ENCODE measurements at places on chromosomes 13 and 19.

- DNase-seq = no peak
These were observed 334.1 kb downstream of the SHISA2 start for GRCh38 chr13:25717666-25718197.

- DNase-seq = no peak
These were observed 80.4 kb downstream of the LRCH1 start for GRCh38 chr13:46633416-46633815.

DNA sequence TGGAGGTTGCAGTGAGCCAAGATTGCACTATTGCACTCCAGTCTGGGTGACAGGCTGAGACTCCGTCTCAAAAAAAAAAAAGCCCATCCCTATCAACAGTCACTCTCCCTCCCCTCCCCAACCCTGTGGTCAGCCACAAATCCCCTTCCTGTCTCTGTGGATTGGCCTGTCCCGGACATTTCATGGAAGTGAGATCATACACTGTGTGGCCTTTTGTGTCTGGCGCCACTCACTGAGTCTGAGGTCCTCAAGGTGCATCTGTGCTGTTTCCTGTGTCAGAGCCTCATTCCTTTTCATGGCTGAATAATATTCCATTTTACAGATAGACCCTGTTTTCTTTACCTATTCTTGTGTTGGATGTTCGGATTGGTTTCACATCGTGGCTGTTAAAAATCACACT lies 149.5 kb downstream of the PTPRS start:
- DNase-seq = no peak

DNA sequence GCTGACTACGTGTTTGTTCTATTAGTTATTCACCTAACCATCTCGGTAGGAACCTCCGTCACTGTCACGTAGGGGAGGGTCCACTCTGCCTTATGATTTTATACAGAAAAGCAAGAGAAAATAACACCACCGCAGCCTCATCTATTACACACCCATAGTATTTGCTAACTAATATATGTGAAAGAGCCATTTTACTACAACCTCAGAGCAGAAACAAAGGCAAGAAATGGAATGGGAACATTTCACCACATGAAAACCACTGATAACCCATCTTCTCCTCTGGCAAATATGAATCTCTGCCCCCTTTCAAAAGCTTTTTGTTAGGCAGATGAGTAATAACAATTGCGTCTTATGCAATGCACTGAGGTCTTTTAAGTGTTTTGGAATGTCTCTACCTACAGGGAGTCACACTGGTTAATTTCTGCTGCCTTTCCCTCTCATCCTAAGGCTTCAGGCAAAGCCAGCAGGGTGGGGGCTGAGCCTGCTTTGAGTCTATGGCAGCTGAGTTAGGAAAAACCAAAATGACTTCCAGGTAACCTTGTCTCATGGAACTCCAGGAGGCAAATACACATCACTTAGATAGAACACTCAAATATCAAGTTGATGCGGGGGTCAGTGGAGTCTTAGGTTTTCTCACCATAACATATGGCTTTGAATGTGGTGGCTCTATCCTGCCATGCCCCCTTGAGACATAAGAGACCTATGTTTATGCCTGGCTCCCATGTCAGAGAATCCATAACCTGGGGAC lies 15.0 kb downstream of the TSHZ3 start:
- no peak for DNase-seq

DNA sequence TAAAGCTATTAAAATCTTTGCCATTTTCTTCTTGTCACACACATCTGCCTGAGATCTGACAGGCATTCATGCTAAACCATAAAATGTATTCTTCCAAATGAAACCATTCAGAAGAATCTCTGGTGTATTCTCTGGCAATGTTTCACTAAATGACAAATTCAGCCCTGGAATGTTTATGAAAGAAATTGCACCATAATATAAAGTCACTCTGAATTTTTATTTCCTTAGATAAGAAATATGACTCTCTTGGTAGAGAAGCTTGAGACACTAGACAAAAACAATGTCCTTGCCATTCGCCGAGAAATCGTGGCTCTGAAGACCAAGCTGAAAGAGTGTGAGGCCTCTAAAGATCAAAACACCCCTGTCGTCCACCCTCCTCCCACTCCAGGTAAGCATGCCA lies 14.3 kb downstream of the OLFM4 start:
- no peak for DNase-seq

DNA sequence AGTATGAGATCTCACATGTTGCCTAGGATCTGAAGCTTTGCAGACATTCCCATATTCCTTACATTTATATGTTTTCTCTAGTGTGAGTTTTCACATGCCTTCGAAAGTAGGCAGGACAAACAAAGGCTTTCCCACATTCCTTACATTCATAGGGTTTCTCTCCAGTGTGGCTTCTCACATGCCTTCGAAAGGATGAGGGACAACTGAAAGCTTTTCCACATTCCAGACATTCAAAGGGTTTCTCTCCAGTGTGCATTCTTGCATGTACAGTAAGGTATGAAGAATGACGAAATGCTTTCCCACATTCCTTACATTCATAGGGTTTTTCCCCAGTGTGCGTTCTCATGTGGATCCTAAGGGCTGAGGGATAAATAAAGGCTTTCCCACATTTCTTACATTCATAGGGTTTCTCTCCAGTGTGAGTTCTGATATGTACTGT lies 14.2 kb downstream of the ZNF699 start:
- DNase-seq = no peak

DNA sequence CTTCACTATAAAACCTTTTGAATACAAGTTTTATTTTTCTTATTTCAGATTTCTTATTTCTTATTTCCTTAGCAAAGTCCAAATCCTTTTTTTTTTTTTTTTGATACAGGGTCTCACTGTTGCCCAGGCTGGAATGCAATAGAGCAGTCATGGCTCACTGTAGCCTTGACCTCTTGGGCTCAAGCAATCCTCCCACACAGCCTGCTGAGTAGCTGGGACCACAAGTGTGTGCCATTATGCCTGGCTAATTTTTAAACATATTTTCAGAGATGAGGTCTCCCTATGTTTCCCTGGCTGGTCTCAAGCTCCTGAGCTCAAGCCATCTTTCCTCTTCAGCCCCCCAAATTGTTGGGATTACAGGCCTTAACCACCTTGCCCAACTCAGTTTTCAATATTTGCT lies 334.3 kb downstream of the DLEU7 start:
- no peak for DNase-seq

DNA sequence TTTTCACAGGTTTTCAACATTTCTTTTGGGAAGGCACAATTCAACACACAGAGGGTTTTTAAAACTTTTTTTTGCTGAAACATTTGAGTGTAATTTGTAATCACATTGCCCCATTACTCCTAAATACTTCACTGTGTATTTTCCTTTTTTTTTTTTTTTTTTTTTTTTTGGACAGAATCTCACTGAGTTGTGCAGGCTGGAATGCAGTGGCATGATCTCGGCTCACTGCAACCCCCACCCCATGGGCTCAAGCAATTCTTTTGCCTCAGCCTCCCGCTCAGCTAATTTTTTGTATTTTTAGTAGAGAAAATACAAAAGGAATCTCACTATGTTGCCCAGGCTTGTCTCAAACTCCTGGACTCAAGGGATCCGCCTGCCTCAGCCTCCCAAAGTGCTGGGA lies 14.8 kb upstream of the DNAJC15 start:
- no peak for DNase-seq

DNA sequence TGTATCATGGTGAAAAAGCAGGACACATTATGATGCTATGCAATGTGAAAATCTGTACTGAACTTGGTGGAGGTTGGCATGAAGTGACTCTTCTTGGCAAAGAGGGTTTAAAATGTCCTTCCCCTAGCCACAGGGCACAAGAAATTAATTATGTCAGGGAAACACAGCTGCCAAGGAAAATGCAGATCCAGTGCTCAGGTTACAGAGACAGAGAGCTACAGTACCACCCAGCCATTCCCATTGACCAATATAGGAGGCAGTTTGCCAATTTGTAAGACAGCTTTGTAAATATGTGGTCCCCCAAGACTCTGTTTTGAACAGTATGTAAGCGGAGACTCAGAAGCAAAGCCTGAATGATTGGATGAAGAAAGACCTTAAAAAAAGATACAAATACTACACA lies 69.4 kb upstream of the KLF12 start:
- DNase-seq = no peak

- no peak for DNase-seq
These were observed 41.0 kb downstream of the ANKRD10 start for GRCh38 chr13:110873639-110874507.

DNA sequence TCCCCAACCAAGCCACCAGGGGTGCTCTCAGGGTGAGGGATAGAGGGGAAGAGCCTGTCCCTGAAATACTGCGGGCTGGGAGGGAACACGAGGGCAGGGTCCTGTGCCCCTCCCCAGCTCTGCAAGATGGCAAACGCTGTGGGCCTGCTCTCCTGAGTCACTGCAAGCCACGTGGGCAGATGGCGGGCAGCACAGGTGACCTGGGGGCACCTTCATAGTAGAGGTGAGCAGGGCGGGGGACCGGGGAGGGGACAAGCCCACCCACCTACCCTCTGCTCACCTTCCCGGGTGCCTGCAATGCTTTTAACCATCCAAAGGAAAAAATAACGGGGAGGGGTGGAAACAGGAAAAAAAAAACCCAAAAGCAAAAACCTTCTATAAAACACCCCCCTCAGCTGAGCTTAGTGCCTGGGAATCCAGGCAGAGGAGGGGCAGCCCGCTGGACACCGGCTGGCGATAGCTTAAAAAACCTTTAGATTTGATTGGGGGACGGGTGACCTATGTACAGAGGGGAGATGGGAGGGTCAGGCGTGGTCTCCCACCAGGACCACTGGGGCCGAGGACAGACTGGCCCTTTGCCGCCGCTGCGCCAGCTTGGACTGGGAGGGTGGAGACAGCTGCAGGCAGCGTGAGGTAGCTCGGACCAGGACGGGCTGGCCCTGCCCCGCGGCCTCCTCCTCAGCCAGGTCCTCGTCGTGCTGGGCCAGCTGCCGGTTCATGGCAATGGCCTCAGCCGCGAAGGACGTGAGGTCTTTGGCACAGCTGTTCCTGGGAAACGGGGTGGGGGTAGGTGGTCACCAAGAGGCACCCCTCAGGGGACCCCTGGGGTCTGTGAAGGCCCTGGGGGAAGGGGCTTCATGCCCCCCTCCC lies 11.7 kb downstream of the MKNK2 start:
- DNase-seq = no peak

- DNase-seq = no peak
These were observed 81.1 kb upstream of the SERP2 start for GRCh38 chr13:44292545-44292944.

DNA sequence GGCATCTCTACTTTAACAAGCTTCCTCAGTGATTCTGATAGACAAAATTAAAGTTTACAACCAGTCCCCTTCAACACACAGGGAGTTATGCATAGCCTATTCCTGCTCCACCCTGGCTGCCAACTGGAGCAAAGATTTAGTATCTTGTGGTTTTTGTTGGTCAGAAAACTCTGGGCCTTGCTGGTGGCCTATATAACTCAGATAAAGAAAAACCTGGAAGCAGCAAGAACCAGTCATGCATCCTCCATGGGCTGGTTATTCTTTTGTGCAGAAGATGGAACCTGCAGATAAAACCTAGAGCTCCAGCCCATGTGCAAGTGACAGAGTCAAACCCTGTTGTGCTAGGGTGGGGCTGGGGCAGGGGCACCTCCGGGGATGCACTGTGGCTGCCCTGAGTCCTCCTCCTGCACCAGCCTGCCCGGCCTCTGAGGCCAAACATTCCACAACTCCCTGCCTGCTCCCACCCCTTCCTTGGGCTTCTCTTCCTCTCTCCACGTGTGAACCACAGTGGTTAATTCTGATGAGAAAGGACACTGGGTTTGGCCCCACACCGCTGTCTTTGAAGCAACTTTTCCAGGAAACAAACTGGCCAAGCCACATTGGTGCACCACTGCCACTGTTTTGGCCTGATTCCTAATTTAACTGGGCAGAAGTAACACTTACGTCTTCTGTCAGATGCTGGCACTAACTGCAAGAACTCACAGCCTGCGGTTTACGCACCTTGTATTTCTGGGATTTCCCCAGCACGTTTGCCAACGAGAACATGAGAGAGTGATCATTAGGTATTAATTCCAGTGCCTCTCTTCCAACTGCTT lies 23.3 kb upstream of the GGACT start:
- no peak for DNase-seq

DNA sequence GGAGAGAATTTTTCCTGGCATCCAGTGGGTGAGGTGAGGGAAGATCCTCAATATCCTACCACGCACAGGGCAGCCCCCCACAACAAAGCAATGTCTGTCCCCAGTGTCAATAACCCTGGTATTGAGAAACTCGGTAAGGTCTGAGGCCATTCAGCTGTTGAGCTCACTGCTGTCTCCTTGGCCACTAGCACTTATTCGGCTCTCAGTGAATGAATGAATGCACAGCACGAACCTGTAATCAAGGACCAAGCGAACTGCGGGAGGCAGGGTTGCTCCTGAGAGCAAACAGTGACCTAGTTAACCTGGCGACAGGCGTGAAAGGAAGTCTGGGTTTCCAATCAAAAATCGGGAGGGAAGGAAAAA lies 640 bp downstream of the ZSCAN5A start:
- DNase-seq = no peak

- DNase-seq = no peak
These were observed 26.9 kb upstream of the RNF17 start for GRCh38 chr13:24737042-24737441.

DNA sequence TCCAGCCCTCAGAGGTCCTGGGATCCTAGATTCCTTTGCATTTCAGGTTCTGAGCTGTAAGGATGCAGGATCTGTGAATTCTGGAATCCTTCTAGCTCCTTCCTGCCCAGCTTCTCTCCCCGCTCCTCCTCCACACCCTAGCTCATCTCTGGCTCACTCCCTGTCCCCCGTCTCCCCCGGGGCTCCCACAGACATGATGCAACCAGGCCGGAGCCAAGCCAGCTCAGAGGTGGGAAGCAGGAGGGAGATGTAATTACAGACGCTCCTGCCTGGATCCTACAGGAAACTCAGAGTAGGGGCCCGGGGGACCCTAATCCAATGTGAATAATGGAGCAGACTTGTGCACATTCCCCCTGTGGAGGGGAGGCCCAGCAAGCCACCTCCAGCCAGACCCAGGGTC lies 4.5 kb downstream of the GNG8 start:
- no peak for DNase-seq

GRCh38 chr13:21823949-21824348 lies 153.1 kb downstream of the FGF9 start:
- no peak for DNase-seq

- DNase-seq = no peak
These were observed 708 bp upstream of the ERCC1 start for GRCh38 chr19:45424191-45425058.

- DNase-seq = no peak
These were observed 185.4 kb upstream of the SERP2 start for GRCh38 chr13:44188257-44188656.

DNA sequence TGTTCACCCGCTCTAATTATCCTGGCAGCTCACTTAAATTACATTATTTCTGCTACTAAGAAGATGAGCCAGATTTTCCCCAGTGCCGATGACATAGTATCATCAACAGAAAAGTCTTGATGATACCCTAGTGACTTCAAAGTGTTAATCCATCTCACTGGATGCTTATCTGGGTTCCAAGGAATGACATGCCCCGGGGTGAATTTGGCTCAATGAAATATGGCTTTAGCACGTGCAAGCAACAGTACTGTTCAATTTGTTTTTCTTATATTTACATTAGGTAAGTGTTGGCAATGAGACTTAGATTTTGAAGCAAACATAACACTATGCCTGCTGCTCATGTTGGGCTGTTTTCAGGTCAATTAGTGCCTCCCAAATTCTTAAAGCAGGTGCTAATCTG lies 548.2 kb upstream of the SLITRK1 start:
- DNase-seq = no peak

Measured in stimulated activated CD8-positive, alpha-beta memory T cell treated with anti-CD3 and anti-CD28 coated beads, Interleukin-15, amount 100 ng/mL, for 24 hours (primary cell).